Head of caudate nucleus (tissue), 42 donors: ENCODE measurements at places on chromosomes 1 and 21.

GRCh38 chr1:119656410-119656955 lies 8.4 kb upstream of the ZNF697 start:
- DNase-seq, result no peak

DNA sequence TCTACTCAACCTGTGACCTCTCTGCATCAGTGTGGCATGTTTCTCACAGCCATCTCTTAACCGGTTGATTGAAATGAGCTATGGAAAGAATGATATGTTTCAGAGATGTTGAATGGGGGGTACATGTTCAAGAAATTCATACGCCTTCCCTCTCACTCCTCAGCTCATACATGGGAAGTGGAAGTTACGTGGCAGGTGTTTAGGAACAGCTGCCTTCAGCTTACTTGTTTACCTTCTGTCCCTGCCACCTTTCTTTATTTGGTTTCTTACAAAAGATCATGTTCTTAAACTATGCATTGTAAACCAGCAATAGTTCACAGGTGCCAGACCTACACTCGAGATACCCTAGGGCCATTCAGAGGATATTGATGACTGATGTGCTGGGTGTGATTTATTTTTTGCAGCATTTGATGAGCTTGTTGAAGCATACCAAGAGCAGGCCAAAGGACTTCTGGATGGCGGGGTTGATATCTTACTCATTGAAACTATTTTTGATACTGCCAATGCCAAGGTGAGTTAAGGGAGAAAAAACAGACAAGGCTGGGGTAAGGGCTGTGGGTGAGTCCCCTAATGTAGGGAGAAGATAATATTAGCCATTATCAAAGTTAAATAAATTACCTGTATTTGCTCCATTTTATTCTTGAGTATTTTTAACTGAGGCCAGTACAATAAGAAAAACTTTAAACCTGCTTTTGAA lies 17.4 kb downstream of the MTR start:
- DNase-seq, result no peak

GRCh38 chr1:234875953-234876855 lies 252.4 kb downstream of the TOMM20 start:
- no peak for DNase-seq

- no peak for DNase-seq
Observed at GRCh38 chr1:232363008-232363407, 266.9 kb downstream of the SIPA1L2 start.

GRCh38 chr1:20538760-20539551 lies 13.4 kb upstream of the FAM43B start:
- DNase-seq, result no peak

GRCh38 chr1:211640301-211640630 lies 35.2 kb downstream of the NEK2 start:
- DNase-seq, result no peak

GRCh38 chr21:36788120-36788638 lies 89.3 kb downstream of the SIM2 start:
- no peak for DNase-seq

GRCh38 chr1:159924791-159925718 lies at the start of gene TAGLN2:
Gene TAGLN2 (minus strand): TSS chr1:159925507. CDS start chr1:159920509, 4,998 bp downstream.
- DNase-seq, result peak; percentile 74

- DNase-seq, result peak; percentile 30
Observed at GRCh38 chr1:198937231-198938031, 298.6 kb downstream of the PTPRC start.

- no peak for DNase-seq
Observed at GRCh38 chr1:56216218-56216617, 363.1 kb downstream of the PLPP3 start.

- DNase-seq, result no peak
Observed at GRCh38 chr1:202143011-202143767, 1.3 kb downstream of the ARL8A start.

DNA sequence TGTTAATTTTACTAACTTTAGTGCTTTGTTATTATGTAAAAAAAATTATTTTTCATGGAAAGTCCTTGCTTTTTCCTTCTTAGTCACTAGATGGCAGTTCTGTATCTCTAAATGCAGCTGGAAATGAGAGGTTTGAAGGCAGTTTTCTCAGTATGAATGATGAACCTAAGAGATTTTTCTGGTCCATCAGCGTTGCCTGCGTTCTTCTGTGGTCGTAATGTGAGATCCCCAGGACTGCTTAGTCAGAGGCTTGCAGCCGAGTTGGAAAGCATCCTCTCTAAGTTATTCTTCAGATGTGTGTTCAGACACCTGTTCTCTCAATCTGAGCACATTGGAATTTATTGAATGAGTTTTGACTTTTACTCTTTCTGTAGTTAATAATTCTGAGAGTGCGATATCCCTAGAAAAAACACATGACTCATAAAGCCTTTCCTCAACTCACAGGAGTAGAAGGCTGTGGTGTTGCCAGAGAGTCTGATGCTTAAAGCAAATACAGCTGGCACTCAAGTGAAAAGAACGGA lies 99.3 kb downstream of the FMN2 start:
- DNase-seq, result no peak

GRCh38 chr1:182101415-182102042 lies 40.0 kb upstream of the ZNF648 start:
- DNase-seq, result no peak

- no peak for DNase-seq
Observed at GRCh38 chr1:106846656-106847055, 209.8 kb upstream of the PRMT6 start.

GRCh38 chr1:200022239-200022804 lies 5.2 kb upstream of the NR5A2 start:
- DNase-seq, result no peak

DNA sequence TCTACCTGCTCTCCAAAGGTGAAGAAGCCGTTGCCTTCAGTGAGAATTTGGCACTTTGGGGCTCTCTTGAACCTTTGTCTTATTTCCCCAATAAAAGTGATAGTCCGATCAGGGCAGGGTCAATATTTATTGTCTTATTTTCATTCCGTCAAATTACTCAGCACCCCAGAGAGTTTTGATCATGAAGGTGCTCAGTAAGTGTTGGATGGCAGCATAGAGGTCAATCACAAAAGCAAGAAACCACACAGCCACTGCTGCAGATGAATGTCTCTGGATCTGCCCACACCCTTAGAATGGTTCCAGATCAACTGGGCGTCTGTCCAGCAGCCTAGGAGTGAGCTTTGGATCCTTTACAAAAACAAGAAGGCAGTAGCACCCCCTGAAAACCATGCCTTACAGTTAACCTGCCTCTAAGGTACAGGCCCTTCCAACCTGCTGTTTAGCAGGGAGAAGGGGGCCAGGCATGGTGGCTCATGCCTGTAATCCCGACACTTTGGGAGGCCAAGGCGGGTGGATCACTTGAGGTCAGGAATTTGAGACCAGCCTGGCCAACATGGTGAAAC lies 97.3 kb downstream of the PSMG1 start:
- no peak for DNase-seq

- DNase-seq, result no peak
Observed at GRCh38 chr1:55446351-55446750, 231.2 kb upstream of the USP24 start.

DNA sequence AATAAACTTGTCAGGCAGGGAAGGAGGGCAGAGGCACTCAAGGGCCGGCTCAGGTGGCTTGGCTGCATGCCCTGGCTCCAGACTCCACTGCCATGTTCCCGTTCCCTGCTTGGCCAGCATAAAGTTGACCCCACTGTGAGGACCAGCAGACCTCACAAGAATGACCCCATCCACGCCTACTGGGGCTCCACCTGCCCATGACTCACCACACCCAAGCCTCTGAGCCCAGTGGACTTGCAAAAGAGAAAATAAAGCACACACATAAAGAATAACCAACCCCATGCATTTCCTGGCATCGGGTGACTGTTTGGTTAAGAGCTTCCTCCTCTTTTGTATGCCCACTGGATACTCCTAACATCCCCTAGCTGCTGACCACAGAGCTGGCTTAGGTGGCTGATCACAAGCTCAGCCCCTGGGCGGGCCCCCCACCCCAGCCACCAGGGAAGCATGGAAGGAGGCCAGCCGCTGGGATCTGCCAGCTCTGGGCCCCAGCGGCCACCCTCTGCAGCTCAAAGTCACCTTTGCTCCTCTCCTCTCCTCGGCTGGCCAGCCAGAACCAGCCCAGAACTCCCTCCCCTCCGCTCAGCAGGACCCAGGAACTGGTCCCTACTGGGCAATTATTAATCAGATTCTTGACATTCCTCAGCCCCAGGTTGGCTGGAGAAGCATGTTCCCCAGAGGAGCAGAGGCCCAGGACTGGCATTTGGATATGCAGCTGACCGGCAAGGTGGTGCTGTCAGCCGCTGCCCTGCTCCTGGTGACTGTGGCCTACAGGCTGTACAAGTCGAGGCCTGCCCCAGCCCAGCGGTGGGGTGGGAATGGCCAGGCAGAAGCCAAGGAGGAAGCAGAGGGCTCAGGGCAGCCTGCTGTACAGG lies at the start of gene KLHDC7A:
TSS of gene KLHDC7A (plus strand) at position 616 of the 875 bp plus-strand sequence. CDS start at position 668, 52 bp downstream.
- no peak for DNase-seq

- no peak for DNase-seq
Observed at GRCh38 chr1:228312136-228312764, 94.4 kb downstream of the TRIM11 start.

DNA sequence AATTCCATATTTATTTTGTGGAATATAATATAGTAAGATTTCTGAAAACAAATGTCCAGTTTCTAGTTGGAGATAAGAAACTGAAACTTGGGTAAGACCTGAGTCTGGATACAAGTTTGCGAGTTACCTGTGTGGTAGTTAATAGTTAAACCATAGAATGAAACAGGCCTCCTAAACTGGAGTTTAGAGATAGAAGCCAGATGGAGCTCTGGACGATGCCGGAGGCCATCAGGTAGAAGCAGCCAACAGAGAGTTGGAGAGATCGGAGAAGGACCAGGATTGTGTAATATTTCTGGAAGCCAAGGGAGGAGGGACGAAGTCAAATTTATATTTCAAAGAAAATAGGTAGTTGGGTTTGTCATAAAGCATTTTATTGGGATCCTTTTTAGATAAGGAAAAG lies 45.1 kb downstream of the ARID1A start:
- DNase-seq, result no peak

DNA sequence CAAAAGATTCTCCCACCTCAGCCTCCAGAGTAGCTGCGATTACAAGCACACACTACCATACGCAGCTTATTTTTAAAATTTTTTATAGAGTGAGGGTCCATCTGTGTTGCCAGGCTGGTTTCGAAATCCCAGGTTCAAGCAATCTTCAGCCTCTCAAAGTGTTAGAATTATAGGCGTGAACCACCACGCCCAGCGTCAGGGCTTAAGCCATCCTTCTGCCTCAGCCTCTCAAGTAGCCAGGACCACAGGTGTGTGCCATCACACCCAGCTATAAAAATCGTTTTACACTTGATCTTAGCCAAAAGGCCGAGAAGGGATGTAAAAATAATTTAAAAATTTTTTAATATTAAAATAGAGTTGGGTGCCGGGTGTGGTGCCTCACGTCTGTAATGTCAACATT lies 4.3 kb upstream of the SLC25A33 start:
- no peak for DNase-seq

- DNase-seq, result no peak
Observed at GRCh38 chr1:231991231-231991630, 364.6 kb downstream of the DISC1 start.

GRCh38 chr1:167808690-167809089 lies 86.9 kb downstream of the MPZL1 start:
- DNase-seq, result no peak

DNA sequence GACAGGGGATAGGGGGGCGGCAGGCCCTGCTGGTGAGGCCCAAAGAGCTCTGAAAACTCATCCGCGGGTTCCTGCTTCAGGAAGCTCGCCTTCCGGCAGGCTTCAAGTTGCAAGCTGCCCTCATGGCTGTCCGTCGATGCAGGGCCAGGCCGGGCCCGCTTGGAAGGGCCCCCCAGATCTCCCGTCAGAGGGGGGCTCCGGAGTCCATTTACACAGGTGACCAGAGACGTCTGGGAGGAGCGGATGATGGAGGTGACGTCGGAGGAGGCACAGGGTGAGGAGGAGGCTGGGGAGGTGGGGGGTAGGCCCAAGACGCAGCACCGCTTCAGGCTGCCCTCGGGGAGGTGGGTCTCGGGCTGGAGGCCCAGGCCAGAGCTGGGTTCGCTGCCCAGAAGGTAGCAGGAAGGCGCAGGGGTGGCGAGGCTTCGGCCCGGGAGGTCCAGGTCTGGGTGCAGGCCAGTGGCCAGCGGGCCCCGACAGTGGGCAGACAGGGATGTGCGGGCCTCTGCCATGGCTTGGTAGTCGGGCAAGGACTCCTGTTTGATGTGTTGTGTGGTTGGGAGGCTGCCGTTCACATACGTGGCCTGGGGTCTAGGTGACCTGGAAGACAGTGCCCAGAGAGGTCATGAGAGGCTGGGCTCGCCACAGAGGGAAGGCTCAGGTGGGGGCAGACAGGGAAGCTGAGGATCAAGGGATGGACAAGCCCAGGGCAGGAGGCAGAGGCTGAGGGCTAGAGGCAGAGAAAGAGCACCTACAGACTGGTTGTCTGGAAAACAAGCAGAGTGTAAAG lies 135.4 kb downstream of the DMRTB1 start:
- no peak for DNase-seq

DNA sequence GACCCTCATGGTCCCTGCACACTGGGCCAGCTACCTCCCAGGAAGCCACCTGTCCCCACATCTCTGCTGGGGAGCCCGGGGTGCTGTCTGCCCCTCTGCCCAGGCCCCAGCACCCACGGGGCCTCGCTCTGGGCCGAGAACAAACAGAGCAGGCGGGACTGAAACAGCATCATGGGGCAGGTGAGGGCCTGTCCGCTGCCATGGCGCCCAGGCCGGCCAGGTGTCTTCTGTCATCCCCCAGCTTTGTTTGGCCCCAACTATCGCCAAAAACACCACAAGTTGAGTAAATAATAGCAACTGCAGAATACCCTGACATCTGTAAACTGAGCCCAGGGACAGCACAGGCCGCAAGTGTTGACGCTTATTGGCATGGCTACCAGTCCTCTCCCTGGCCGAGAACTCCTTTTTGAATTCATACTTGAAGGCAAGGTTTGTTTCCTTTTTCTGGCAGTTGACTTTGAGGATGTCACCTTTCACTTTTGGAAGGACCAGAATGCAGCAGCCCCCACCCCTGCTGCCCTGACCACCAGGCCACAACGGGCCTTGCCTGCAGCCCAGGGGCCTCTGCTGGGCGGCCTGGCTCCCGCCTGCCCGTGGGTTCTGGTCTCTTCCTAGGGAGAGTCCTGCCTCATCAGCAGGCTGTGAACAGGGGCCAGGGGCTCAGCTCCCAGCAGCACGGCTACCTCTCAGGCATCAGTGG lies 152.7 kb downstream of the CASZ1 start:
- no peak for DNase-seq

DNA sequence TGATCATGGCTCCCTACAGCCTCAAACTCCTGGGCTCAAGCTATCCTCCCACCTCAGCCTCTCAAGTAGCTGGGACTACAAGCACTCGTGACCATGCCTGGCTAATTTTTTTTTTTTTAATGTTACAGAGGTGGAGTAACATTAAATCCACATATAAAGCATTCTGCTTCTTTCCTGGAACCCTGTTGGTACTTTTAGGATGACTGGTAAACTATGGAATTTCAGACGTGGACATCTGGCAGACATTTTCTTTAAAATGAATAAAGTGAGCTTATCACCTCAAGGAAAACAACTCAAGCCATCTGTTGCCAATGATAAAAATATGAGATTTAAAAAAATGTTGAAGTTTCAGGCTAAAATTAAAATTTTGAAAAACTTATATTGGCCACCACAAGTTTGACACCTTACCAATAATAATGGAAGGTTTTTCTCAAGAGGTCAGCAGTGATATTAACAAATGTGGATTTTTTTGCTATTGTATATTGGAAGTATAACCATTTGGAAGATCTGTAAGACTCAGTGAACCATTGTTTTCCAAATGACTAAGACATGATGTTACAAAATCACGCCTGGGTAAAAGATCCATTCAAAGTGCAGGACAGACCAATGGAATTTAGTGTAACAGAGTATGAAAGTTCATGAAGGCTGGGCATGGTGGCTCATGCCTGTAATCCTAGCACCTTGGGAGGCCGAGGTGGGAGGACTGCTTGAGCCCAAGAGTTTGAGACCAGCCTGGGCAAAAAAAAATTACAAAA lies 52.7 kb upstream of the EIF4G3 start:
- DNase-seq, result no peak

- DNase-seq, result no peak
Observed at GRCh38 chr1:68329096-68329835, 96.9 kb upstream of the WLS start.
